H4 (cell line): ENCODE measurements at places on chromosomes 3 and 15.

- DNase-seq = no peak
Observed at GRCh38 chr3:133734305-133734704, 11.9 kb upstream of the TF start.

DNA sequence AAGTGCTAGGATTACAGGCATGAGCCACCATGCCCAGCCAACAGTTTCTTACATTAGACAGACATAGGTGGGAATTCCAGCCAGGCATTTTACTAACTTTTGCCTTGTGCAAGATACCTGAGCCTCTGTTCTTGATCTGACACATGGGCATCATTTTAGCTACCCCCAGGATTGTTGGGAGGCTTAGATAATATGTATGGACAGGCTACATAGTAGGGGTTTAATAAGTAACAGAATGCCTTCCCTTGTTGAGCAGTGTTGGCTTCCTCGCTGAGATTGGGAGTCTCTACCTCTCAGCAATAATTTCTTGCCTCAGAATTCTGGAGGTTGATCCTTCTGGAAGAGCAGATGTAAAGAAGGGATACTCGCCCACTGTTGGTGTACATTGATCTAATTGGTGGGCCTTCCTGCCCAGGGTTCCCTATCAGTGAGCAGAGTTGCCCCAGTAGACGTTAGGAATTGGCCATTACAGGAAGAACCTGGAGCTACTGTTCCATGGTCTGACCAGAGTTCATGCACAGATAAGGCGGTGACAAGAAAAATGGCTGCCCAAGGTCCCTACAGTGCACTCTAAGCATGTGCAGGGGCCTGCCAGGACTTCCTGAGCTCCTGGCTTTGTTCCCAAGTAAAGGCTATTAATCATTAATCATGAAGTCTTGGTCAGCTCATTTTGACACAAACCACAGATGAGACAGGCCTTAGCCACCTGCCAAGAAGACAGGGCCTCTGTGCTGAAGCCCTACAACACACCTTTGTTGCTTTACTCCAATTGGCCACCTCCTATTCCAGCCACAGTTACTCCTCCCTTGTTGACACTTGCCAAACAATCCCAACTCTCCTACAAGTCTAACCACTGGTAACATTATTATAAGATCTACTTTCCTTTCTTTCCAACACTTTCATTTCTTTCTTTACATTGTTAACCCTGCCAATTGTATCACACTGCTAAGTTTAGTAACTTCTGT lies 5.0 kb upstream of the IL17RE start:
- no peak for DNase-seq

GRCh38 chr15:88725305-88726210 lies 77.7 kb upstream of the ACAN start:
- DNase-seq = no peak

DNA sequence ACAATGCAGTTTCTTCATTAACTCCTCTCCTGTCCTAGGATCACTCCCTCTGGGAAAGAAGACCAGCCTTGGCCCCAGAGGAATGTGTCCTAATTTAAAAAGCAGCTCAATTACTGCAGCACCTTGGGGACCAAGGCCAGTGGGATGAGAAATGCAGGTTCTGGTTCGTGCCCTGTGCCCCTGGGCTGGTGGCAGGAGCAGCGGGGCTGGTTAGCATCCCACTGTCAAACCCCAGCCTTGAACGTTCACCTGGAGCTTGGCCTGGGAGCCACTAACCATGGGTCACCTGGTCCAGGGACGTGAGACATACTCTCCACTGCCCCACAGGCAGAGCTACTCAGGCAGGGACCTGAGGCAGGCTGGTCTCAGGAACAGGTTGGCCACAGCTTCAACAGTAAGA lies 8.4 kb upstream of the RTP3 start:
- DNase-seq = no peak

GRCh38 chr15:35850284-35850683 lies 304.3 kb upstream of the DPH6 start:
- no peak for DNase-seq

GRCh38 chr3:20648294-20648693 lies 462.3 kb upstream of the SGO1 start:
- peak; percentile 5 for DNase-seq

DNA sequence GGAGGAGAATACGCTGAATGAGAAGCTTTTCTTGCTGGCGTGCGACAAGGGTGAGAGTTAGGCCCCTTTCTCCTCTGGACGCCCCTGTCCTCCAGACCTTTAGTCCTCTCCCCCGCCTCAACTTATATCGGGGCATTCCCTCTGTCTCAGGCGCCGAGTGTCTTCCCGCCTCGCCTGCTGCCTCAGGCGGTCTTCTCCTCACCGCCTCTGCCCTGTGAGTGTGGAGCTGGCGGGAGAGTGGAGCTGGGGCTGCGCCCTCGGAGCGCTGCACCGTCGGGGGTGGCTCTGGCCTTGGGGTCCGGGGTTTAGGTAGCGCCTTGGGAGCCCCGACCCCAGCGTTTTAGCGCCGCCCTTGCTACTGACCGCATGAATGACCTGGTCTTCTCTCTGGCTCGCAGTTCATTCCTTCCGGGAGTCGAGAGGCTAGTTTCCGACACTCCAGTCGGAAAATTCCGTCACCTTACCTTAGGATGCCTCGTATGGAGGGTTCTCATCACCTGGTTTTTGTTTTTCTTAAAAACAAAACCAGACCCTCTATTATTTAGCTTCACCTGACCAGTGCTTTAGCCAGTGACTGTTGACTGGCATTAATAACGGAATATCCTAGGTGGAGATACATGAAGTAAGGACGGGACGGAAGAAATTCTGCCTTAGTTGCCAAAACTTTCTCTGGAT lies 985 bp downstream of the TRPC1 start:
- peak; percentile 41 for DNase-seq

DNA sequence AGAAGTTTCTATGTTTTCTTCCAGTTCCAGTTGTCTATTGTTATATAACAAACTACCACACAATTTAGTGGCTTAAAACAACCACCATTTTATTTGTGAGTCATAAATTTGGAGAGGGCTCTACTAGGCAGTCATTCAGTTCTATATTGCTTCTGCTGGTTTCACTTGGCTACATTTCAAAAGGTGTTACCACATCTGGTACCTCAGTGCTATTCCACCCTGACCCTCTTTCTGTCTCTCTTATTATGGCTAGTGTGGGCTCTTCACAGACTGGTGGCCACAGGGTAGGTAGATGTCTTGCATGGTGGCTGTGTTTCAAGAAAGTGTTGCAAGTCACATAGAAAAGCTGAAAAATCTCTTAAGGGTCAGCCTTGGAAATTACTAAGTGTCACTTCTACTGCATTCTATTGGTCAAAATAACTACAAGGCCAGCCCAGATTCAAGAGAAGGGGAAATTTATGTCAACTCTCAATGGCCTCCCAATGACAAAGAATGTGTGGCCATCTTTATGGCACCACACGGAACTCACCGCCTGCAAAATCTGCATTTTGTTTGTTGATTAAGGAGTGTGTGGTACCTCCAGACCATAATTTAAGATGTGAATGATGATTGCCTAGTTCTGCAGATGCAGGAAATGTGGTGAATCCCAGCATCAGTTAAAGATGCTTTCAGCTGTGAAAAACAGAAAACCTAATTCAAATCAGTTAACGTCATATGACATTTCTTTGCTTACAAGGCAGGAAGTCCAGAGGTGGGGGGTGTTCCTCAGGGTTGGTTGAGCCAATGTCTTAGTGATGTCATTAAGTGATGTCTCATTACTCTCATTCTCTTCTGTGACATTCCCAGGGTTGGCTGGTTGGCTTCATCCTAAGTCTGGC lies 105.8 kb upstream of the RASGRP1 start:
- no peak for DNase-seq

GRCh38 chr3:34386309-34386708 lies 587.9 kb downstream of the PDCD6IP start:
- DNase-seq = no peak

- peak; percentile 38 for DNase-seq
Observed at GRCh38 chr3:58414538-58415197, 19.0 kb downstream of the PDHB start.

- DNase-seq = no peak
Observed at GRCh38 chr15:68524753-68525584, 53.8 kb upstream of the CORO2B start.

DNA sequence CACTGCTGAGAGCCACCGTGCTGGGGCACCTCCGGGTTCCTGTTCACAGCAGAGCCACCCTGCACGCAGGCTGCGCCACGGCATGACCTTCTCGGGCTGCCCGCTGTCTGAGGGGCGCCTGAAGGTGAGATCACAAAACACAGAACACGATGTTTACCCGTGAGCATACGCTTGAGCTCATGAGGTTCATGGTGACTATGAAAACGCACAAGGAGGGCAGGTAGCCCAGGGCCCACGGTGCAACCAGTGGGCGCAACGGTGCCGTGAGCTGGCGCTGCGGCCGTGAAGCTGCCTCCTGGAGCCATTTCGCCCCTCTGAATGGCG lies 36.1 kb downstream of the KLHL25 start:
- DNase-seq = no peak

DNA sequence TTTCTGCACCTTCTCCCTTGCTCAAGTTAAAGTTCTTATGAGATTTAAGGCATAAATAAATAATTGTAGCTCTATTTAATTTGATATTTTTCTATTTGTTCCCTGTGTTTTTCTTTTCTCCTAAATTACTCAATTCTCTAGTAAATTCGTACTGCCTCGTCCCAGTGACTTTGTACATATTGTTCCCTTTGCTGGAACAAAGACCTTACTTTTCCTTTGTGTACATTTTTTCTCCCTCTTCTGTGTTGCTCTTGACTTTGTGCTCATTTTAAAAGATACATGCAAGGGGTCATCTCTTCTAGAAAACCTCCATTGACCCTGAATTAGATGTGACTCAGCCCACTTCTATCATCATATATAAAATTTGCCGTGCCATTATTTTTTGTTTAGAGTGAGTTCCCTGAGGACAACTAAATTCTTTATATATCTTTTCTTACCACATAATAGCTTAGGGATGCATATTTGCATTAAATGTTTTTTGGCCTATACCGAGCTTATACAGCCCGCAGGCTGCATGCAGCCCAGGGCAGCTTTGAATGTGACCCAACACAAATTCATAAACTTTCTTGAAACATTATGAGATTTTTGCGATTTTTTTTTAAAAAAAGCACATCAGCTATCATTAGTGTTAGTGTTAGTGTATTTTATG lies 29.6 kb downstream of the PPP4R2 start:
- DNase-seq = no peak

DNA sequence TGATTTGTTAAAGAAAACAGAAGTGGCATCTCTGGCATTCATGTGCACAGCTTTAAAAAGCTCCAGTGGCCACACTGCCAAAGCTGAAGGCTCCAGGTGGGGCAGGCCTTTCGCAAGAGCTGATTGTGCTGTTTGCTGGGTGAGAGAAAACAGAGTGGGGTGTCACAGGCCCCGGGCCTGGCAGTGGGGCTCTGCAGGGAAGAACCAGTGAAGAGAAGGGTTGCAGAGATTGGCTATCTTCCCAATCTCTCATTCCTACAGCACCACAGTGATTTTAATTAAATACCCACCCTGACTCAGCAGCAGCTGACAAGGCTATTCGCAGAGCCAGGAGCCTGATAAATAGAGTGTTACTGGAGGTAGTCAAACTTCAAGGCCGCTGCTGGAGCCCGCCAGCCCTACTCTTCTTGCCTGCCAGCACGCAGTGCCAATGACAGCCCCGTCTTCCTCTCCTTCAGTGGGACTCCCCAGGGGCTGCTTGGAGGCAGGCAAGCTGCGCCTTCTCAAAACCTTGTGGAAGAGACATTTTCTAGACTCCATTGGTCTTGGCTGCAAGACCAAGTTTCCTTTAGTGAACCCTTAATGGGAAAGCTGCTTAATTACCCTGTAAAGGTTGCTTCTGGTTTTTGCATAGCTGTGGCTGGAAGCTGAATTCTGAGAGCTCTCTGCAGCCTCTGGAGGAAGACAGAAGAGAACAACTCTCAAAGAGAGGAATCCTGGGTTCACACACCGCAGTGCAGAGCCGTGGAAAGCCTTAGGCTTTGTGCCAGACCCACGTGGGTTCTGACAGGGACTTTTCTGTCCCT lies 225.8 kb upstream of the SLCO3A1 start:
- peak; percentile 14 for DNase-seq

DNA sequence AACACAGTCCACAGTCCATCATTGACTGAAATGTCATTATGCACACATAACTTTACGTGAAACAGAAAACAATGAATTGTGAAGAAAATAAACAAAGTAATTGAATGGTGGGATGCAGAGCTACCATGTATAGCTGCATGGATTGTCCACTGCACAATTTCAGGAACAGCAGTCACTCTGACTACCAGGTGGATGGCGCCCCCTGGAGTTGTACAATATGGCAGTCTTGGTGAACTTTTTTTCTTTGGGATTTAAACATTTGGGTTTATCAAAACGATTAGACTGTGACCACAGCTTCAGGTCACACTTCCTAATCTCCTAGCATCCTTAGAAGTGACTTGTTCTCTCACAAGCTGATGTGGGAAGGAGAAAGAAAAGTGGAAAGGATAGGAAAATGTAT lies 48.9 kb upstream of the TCF12 start:
- no peak for DNase-seq

DNA sequence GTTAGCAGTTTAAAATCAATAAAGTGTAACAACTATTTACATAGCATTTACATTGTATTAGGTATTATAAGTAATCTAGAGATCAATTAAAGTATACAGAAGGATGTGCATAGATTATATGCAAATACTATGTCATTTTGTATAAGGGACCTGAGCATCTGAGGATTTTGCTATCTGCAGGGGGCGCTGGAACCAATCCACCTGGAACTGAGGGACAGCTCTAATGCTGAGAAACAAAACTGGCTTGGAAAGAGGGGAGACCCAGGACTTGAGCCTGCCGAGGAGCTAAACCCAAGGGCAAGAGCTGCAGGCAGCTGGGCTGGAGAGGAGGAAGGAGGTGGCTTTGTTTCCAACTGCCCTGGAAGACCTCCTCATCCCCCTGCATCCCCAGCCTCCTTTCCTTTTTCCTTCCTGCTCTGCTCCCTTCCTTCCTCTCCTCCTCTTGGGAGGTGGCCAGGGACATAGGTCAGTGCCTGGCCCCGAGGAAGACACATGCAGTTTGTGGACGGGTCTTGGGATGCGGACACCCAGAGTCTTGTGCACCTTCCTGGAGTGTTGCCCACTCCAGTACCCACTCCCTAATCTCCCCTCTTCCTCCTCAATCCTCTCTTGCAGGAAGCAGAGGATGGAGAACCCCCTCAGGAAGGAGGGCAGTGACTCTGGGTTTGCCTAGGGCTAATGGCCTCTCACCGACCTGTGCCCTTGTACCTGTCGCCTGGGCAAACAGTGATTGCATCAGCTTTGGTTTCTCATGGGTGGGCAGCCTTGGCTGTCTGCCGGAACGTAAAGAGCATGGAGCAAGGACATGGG lies 825 bp upstream of the RTP3 start:
- DNase-seq = peak; percentile 30

- DNase-seq = no peak
Observed at GRCh38 chr3:16177382-16177781, 2.9 kb downstream of the GALNT15 start.

DNA sequence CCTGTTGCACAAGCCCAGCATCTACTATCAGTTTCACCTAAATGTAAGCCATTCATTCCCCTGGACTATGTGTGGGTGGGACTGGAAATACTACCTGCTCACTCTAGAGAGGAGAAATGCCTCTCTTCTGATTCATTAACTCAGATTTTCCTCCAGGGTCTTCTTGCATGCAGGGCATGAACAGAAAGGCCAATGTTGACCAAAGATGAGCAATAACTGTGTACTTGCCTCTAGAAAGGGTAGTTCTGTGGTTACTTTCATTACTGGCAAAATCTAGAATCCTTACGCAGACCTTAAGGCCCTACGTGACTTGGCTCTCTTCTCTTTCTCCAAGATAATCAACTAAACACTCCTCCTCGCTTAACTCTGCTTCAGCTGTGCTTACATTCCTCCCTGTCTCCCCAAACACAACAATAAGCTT lies 81.4 kb upstream of the PSMD6 start:
- DNase-seq = no peak

- no peak for DNase-seq
Observed at GRCh38 chr3:123919353-123919752, 35.2 kb upstream of the MYLK start.

GRCh38 chr3:47849699-47850563 lies 47.0 kb downstream of the DHX30 start:
- DNase-seq = no peak
